ENCODE measurements at places on chromosomes 12 and 14.

DNA sequence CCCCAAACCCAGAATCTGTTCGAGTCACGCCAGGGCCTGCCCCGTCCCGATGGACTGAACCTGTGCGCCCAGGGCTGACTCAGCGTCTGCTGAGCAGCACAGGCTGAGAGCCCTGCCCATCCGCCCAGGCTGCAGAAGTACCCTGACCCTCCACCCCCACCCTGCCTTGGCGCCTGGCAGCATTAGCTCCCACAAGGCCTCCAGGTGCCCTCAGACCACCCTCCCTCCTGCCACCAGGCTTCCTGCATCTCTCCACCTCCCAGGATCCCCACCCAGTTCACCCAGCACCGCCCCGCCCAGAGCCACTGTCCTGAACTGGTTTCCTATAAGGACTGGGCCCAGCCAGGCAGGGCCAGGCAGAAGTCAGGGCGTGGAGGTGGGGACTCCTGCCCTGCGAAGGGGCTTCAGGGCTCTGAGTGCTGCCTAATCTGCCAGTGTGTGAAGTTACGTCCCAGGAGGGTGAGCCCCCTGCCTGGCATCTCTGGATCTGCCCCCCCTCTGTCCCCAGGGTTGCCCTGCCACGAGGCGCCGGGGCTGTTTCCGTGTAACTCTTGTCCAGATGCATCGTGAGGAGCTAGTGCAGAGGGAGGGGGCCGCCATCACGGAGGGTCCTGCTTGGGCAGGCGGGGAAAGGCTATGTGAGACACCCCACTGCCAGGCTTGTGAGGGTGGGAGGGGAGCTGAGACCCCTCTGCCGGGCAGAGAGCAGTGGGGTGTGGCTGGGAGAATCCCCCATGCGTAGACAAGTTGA is 9.1 kb downstream of the ADSS1 start:
- DNase-seq: no peak

DNA sequence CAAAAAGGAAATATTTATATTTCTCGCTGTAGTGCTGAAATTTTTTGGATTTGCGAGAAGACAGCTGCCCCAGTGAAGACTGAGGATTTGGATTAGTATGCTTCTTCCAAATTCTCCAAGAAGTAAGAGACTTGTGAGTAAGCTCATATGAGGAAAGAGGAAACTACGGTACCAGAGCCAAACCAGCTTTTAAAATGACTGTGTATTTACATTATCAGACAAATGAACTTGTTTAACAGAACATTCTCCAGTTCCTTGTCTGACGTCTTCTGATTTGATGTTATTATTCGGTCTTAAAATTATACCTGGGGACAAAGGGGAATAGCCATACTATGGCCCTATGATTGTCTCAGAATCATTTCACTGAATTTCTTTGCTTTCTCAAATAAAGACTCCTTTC is 8.0 kb downstream of the CLEC12B start:
- no peak for DNase-seq

- DNase-seq: no peak
These were observed 571.7 kb downstream of the RPS29 start for GRCh38 chr14:49014476-49014875.

DNA sequence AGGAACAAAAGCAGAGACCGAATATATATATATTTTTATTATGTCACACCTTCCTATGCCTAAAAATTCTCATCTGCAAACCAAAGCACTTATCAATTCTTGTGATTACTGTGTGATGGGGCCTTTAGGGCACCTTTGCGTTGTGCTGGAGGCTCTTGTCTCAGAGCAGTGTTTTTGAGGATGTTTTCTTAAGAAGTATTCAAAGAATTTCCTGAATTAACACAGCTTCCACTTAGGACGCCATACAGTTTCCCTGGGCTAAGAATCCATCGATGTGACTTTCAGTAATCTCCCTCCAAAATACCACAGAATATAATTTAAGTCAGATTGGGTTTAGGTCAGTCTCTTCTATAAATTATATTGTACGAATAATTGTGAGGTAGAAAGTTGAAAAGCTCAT is 22.0 kb upstream of the HIF1A start:
- no peak for DNase-seq

DNA sequence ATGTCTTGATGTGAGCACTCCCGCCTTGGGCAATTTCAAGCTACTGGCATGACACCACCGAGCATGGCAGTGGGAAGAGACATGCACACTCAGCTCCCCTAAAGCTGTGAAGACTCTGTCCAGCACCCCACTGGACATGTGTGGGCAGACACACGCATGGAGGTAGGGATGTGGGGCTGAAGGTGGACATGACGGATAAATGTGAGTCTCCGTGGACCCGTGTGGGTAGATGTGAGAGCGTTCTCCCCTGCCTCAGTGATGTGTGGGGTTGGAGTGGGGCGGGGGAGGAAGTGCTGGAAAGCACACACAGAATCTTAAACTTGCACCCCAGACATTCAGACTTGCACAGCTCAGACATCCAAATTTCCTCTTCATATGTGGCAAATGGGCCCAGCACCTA is 12.6 kb downstream of the SLC6A12 start:
- no peak for DNase-seq

DNA sequence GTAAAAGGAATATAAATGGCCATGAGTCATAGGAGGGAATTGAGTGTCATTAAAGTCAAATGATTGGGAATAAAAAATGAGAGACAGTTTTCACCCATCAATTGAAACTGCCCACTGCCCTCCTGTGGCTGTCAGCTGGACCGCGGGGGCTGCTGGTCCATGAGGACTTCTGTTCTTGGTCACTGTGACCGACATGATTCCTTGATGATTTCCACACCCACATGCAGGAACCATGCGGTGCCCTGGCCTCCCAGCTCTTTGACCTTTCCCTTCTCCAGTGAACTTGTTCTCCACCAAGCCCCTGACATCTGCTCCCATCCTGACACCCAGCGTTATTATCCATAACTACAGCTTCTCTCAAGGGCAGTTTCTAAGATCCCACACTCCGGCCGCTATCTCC is 48.4 kb downstream of the C12orf75 start:
- no peak for DNase-seq

DNA sequence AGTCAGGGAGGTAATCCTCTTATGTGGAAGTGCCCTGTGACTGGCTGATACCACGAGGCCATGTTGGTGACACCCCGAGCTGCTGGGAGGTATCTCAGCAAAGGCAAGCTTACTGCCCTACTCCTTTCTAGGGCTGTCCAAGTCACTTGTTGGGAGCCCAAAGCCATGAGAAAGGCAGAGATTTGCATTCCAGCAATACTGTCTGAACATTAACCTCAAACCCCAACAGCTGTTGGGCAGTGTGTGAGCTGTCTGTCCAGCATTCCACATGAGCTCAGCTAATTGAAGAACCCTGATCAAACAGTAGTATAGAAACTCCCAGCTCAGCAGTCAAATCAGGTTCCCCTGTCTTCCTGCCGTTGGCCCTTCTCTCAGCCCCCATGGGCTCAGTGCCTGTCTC is 9.2 kb downstream of the ABHD4 start:
- no peak for DNase-seq

- no peak for DNase-seq
These were observed 17.8 kb downstream of the HAL start for GRCh38 chr12:95978351-95978750.

DNA sequence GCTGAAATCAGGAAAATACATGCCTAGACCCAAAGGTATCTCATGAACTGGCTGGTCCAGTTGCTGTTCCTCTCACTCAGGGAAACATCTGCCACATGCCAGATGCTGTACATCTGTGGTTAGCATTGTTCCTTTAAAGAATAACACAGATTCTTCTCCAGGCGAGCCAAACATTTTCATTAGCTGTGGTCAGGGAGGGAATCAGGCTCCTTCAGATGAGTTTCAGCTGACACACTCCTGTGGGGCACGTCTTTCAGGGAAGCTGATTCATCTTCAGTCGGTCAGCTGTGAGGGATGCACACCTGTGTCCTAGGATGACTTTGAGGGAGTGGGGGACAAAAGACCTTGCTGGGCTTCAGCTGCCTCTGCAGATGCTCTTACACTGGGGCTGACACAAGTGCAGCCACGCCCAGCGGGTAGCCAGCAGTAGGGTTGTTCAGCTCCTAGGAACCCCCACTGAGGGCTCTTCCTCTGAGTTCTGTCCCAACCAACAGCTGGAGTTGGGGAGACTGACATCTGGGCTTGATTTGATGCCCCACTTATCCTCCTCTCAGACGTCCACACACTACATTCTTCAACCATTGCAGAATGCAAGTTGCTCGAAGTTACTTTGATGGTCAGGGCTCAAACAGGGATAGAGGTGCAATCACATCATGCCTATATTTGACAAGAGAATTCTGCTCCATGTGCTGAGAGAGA is 155.0 kb downstream of the NUAK1 start:
- DNase-seq: no peak

DNA sequence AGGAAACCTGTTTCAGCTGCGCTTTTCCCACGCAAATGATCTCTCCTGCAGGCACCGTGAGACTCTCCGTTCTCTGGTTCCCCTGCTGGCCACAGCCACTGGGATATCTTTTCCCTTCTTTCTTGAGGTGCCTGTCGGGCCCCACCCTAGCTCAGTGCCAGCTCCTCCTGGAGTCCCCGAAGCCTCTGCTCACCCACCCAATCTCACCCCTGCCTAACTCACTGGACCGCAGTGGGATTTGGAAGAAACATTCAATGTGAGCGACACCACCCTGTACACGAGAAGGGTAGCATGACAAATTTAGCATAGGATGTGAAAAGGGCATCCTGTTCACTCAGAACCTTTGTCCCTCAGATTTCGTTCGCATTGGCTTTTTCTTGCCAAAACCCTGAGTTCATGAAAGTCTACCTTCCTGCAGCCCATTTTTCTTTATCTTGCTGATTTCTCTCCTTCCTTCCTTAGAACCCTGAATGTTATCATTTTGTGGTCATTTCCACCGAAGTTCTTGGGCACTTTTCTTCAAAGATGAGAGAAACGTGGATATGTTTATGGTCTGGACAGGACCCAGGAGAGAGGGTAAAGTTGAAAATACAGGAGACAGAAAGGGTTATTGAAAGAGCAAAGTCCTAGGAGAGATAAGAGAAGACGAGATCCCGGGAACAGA is 63.6 kb upstream of the ELK3 start:
- no peak for DNase-seq

- DNase-seq: no peak
These were observed 297.0 kb downstream of the FUT8 start for GRCh38 chr14:65709576-65709975.

- no peak for DNase-seq
These were observed 68.7 kb downstream of the SLC4A8 start for GRCh38 chr12:51493281-51493680.

- no peak for DNase-seq
These were observed 101.9 kb downstream of the SLC8A3 start for GRCh38 chr14:70086685-70087379.

GRCh38 chr14:100522616-100523099 is 64.6 kb downstream of the BEGAIN start:
- no peak for DNase-seq

DNA sequence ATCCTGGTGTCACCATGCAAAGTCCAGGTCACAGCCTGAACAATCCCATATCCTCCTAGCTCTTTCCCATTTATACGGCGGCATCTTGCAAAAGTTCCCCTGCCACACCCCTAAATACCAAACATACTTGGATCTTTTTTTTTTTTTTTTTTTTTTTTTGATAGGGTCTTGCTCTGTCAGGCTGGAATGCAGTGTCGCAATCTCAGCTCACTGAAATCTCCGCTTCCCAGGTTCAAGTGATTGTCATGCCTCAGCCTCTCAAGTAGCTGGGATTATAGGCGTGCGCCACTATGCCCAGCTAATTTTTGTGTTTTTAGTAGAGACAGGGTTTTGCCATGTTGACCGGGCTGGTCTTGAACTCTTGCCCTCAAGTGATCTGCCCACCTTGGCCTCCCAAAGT is 451.3 kb downstream of the GLT1D1 start:
- no peak for DNase-seq

DNA sequence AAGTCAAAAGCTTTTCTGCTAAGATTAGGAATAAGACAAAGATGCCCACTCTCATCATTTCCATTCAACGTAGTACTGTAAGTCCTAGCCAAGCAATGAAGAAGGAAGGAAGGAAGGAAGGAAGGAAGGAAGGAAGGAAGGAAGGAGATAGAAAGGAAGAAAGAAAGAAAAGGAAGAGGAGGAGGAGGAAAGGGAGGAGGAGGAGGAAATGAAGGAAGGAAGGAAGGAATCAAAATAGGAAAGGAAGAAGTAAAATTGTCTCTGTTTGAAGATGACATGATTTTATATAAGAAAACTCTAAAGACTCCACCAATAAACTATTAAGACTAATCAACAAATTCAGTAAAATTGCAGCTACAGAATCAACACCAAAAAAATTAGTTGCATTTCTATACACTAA is 66.0 kb upstream of the DHRS4 start:
- DNase-seq: no peak

DNA sequence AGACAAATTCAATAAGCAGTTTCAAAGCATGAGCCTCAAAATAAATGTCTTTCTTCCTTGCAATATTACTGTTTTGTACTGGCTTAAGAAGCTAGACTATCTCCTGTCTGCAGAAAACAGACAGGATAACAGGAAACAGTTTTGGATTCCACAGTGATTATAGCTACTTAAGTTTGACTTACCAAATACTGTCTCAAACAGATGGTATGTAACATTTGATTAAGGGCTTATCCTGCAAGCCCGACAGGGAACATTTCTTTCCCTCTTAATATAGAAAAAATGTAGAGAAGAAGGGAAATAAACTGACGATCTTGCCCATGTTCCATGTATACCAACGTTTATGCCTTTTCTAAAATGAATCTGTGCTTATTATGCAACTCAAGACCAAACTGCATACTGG is 179.9 kb upstream of the EEA1 start:
- no peak for DNase-seq

DNA sequence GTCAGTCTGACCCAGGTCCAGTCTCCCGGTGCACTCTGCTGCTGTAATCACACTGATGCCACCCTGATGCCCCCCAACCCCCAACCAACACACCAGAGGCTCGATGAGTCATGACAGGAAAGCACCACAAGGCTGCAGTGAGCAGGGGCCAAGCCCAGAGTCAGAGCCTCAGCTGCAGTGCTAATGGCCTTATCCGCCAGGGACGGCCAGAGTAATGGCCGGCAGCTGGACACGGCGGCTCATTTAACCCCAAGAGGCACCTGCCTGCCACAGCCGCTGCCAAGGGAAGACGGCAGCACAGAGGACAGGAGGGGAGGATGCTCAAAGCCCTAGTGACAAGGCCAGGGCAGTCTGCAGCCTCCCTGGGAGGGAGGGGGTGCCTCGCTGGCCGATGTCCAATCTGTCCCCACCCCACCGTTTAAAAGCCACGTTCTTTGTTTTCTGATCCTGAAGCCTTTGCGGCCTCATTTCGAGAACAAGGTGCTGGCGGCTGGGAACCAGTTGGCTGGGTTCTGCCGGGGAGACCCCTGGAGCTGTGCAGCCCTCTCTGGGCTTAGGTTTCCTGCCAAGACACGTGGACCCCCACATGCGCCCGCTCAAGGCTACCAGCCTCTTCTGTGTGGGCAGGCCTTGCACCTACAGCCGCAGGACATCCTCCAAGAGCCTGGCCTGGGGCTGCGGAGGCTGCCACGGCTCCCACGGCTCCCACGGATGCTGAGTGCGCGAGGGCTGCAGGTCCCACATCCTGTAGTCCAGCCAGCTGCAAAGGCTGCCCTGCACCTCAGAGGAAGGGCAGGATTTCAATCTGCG is 13.1 kb downstream of the CCDC85C start:
- no peak for DNase-seq

- no peak for DNase-seq
These were observed at the start of gene TMPRSS12 for GRCh38 chr12:50842637-50843493. TMPRSS12 (plus strand) TSS chr12:50842926; CDS start chr12:50842965, 39 bp downstream.

- DNase-seq: no peak
These were observed 61.5 kb downstream of the NT5DC3 start for GRCh38 chr12:103779410-103780092.

GRCh38 chr12:54075974-54076373 is 22.3 kb downstream of the HOXC4 start:
- no peak for DNase-seq
